NCI-H1105 (cell line): ENCODE measurements at places on chromosomes 12 and 14.

- no peak for DNase-seq
Observed at GRCh38 chr12:117343296-117343695, 18.1 kb downstream of the NOS1 start.

DNA sequence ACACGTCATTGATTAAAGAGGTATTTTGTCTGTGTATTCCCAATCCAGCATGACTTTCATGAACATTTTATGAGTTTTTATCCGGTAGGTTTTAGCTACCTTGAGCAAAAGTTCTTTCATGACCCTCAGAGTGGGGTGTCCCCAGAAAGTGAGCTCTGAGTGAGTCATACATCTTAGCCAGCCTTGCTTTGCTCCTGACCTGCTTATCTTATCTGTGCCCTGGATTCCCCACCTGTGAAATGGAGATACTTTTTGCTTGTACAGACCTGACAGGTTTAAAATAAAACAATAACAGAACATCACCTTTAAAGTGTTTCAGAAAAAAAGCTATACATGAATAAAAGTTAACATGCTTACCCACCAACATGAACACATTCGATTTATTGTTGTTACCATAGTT is 202.8 kb upstream of the SOX5 start:
- DNase-seq = no peak

DNA sequence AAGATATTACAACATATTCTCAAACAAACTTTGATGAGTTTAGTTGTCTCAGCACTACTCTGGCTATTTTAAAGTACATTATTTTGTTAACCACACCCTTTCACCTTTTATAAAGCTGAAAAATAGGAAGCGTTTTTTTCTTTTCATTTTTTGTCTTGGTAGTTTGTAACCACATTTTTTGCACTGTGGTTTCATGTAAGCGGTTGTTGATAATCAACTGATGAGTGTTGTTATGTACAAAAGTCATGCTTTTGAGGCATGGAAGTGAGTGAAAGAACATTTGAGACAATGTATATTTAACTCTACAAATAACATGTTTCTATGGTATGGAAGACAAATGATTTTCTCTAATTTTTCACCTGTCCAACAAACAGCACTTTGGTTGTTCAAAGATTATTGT is 52.1 kb upstream of the ATP2B1 start:
- DNase-seq = no peak

DNA sequence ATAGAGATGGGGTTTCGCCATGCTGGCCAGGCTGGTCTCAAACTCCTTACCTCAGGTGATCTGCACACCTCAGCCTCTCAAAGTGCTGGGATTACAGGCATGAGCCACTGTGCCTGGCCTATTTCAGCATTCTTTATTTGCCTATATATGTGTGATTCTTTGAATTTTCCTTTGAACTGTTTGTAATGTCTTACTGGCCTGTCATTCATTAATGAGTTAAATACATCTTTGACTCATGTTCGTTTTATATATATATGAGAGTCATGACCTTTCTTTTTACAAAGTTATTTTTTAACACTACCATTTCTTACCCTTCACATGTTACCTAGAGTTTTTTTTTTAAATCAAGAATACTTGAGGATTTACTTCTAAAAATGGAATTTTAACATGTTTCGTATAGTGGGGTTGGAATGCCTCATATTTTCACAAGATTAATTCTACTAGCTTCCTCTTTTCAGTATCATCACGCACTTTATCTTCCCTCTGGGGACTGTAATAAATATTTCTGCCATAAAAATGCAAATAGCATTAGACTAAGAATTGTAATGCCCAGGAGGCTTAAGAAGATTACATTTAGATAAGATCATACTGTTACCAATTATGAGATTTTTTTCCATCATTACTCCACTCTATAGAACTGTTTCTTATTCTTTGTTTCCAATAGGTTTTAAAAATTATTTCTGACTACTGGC is 66.7 kb downstream of the NTN4 start:
- DNase-seq = no peak

DNA sequence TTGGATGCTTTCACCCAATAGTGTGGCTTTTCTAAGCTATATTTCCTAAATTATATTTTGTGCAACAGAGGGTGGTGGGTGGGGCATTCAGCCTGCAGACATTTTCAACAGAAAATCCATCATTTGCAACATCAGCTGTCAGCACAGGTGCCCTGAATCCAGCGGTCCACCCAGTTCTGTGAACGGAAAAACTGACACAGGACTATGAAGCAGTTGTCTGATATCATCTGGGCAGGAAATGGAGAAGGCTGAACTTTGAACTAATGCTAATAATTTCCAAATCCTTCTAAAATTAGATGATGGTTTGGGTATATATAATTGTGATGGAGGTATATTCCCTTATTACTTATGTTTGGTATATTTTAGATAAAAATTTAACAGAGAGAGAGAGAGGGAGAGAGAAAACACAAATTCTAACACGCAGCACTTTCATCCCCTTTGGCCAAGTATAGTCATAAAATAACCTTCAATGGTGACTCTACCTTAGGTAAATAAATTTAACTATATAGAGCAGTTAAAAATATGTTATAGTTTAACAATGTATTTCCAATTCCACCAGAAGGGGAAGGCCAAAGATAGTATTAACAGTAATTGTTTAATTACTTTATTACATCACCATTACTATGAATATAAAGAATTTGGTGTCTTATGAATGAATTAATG is 58.3 kb upstream of the PTPRB start:
- no peak for DNase-seq

DNA sequence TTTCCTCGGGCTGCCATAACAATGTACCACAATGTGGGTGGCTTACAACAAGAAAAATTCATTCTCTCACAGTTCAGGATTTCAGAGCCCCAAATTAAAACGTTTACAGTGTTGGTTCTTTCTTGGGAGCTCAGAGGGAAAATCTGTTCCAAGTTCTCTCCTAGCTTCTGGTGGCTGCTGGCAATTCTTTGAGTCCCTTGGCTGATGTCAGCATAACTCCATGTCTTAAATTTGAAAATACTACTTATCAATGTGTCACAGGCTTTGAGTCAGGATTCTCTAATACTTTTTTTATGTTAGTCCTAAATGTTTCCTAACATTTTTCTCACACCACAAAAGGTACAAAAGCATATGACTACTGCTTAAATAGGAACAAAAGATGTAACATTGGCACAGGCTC is 198.4 kb upstream of the ATXN7L3B start:
- no peak for DNase-seq
